SK-N-DZ (cell line): ENCODE measurements at places on chromosomes 5 and 9.

- no peak for DNase-seq
Measured at GRCh38 chr9:335373-335772, 120.7 kb downstream of the DOCK8 start.

DNA sequence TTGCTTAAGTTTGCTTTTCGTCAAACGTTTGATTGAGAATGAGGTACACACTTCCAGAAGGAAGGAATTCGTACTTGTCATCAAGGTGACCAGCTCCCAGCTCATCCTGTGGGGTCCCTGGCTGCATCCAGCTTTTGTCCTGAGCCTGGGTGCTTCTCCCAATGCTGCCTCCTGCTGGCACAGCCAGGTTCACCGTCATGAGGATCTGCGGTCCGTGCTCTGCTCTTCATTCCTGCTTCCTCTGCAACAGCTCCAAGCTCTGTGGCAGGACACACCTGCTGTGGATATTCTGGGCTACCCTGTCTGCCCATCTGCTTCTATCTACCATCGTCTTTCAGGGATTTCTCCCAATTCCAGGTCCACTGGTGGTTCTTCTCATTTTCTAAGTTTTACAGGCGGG, 13.3 kb upstream of the UBE2QL1 start:
- DNase-seq: no peak

DNA sequence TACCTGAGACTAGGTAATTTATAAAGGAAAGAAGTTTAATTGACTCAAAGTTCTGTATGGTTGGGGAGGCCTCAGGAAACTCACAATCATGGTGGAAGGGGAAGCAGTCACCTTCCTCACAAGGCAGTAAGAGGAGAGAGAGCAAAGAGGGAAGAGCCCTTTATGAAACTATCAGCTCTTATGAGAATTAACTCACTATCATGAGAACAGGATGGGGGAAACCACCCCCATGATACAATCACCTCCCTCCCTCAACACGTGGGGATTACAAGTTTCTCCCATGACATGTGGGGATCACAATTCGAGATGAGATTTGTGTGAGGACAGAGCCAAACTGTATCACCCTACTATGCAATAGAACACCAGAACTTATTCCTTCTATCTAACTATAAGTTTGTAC, 27.9 kb downstream of the CD274 start:
- DNase-seq: no peak

GRCh38 chr9:136588663-136589464, 43.0 kb upstream of the NOTCH1 start:
- no peak for DNase-seq

DNA sequence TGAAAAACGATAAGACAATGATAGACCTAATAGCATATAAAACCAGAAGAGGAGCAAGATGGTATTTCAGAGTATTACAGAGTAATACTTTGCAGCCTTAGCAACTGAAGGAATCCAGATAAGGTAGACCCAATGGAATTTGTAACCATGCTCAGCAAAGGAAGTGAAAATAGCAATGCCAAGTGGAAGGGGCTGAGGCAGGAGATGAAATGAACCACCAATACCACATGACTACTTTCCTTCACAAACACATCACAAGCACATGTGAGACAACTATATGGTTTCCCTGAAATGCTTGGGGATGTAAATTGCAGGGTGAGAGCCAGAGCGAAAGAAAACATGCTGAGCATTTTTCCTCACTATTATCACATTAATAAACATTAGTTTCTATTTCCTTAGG, 79.8 kb upstream of the MELK start:
- no peak for DNase-seq

- no peak for DNase-seq
Measured at GRCh38 chr9:109887079-109887478, 107.1 kb downstream of the PALM2AKAP2 start.

GRCh38 chr5:126972062-126972895, 58.1 kb downstream of the MARCHF3 start:
- DNase-seq: no peak

DNA sequence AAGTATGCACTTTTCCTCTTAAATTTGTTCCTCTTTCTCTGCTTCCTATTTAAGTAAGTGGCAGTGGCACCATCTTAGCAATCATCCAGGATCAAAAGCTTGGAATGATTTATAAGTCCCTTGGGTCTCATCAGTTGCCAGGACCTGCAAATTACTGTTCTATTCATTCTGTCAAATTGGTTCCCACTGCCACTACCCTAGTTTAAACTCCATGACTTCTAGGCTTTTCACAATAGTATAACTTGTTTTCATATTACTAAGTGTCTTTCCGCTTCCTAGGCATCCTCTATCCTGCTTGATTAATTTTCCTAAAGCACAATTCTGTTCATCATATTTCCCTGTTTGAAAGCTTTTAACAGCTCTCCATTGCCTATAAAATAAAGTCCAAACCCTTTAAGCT, 363.9 kb upstream of the MEF2C start:
- no peak for DNase-seq

DNA sequence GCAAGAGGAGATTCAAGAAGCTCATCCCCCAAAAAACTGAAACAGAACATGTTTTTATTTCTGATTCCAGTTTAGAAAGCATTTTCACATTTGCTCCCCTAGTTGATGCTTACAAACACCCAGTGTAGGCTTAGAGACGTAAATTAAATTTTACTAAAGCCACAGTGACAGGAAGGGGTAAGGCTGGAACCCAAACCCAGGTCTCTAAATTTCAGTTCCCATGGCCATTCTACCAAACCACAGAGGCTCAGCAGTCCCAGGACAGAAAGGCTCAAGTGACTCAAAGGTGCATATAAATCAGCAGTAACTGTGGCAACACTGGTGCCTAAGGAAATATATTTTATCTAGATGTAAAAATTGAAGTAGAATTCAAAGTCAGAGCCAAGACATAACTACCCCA, 128.7 kb downstream of the CEP120 start:
- DNase-seq: no peak

- no peak for DNase-seq
Measured at GRCh38 chr5:140630292-140631035, 2.5 kb downstream of the CD14 start.

DNA sequence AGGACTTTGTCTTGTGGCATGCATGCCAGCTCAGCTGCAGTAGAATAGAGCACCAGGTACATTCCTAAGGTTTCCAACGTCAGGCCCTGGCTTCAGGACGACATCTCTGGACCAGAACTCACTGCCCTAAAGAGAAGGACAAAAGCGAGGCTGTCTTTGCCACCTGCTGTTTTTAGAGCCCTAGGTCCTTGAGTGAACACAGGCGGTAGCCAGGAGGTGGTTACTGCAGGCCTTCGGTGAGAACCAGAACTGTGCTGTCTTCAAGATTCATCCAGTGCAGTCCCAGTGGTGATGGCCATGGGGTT, 288.9 kb upstream of the CDH18 start:
- DNase-seq: no peak

- no peak for DNase-seq
Measured at GRCh38 chr9:13719981-13720676, 440.6 kb upstream of the MPDZ start.

DNA sequence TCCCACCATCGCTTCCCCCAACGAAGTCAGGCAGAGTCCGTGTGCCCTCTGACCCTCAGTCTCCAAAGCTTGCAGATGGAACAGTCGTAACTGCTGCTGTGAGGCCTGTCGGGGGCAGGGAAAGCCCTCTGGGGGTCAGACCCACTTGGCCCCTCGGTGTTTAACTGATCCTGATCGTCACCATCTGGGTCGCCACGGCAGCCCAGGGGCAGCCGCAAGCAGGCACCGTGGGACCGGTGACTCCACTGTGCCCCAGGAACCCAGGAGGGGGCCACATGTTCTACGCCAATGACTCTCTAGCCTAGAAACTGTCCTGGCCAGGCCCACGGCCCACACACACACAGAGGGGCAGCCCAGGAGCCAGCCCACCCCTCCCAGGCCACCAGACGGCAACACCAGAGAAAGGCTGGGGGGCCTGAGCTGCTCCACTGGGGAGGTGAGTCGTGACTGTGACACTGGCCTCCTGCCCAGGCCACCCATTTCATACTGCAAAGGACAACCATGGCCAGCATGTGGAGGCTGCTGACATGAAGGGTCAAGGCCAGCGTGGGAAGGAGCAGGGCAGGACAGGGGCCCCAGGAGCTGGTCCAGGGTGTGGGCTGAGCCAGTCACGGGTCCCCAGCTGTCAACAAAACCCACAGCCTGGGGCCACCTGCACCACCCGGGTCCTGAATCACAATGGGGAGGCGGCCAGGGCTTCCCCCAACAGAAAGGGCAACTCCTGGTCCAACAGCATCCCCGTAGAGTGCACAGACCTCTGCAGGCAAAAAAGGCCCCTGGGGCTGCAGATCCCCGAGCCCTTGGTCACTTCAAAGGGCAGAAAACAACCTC, 20.8 kb downstream of the VAV2 start:
- no peak for DNase-seq

DNA sequence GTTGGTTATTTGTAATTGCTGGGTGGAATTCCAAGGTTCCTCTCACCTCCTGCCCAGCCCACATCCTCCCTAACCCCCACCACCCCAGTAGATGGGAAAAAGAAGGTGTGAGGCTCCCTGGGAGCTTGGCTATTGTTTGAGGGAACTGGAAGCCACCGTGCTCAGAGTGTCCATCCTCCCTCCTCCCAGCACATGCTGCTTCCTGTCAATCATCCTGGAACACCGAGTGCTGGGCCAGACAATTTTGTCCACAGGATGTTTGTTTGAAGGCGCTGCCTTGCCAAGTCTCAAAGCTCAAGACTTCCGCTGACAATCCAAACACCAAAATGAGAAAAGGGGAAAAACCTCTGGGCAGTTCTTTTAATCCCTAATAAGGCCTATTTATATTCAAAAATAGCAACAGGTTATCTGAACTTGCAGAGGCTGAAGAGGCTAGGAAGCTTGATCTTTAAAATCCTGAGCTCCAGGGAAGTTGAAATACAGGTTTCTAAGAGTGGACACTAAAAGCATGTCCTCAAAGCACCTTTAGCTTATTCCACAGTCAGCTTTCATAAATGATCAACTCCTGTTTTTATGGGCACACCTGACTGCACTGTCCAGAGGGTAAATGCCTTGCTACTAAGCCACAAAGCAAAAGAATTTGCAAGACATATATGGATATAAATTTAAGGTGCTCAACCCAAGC, 286.7 kb downstream of the NFIB start:
- DNase-seq: no peak

DNA sequence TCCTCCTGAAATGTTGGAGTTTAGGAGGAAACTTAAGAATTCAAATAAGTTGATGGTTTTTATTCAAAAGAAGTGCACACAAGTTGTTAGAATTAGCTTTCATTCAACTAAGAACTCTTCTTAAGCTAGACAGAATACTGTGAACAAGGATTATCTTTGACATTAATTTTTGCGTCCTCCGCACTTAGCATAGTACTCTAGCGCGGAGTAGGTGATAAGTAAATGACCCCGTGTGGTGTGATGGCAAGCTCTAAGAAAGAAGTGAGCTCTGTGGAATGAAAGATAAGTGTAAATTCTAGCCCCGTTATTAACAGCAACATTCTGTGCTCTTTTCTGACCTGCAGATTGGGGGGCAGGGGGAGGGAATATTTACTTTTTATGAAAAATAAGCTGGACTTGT, 1.0 kb downstream of the BRIX1 start:
- DNase-seq: no peak

DNA sequence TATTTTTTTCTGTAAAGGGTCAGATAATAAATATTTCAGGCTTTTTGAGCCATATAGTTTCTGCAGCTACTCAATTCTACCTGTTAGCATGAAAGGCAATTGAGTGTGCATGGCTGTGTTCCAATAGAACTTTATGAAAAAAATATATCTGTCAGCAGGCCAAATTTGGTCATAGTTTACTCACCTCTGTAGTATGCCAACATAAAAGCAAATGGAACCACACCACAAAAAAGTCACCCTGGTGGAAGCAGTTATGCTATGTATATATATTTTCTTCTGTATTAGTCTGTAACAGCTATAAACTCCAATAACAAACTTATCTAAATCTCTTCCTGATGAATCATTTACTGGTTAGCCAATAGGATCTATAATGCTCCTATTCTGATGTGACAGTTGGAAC, 3.4 kb downstream of the SLC38A9 start:
- DNase-seq: no peak

- DNase-seq: no peak
Measured at GRCh38 chr5:14869668-14870164, 1.9 kb downstream of the ANKH start.

GRCh38 chr5:96315431-96315830, 117.6 kb downstream of the PCSK1 start:
- no peak for DNase-seq

- DNase-seq: no peak
Measured at GRCh38 chr9:121966706-121967105, 126.4 kb downstream of the TTLL11 start.
